ENCODE measurements at places on chromosomes 1 and 21.

DNA sequence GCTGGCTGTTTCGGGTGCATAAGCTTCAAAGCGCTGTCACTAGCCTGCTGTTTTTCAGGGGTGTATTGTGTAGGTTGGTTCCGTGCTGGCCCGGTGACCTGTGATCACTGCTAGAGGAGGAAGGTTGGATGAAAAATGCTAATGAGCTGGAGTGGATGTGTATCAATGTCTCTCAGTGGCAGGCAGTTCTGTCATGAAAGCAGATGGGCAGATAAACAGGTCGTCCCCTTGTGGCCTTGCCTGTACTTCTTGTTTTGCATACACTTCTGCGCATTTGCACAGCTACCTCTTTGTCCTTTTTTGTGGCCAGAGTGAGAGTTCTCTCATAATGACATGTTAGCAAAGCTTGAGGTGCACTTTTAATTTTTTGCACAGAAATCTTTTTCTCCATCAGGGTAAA lies 2.9 kb downstream of the SELENON start:
- no peak for DNase-seq

- DNase-seq: no peak
Measured at GRCh38 chr1:19606817-19607642, 37.1 kb upstream of the NBL1 start.

DNA sequence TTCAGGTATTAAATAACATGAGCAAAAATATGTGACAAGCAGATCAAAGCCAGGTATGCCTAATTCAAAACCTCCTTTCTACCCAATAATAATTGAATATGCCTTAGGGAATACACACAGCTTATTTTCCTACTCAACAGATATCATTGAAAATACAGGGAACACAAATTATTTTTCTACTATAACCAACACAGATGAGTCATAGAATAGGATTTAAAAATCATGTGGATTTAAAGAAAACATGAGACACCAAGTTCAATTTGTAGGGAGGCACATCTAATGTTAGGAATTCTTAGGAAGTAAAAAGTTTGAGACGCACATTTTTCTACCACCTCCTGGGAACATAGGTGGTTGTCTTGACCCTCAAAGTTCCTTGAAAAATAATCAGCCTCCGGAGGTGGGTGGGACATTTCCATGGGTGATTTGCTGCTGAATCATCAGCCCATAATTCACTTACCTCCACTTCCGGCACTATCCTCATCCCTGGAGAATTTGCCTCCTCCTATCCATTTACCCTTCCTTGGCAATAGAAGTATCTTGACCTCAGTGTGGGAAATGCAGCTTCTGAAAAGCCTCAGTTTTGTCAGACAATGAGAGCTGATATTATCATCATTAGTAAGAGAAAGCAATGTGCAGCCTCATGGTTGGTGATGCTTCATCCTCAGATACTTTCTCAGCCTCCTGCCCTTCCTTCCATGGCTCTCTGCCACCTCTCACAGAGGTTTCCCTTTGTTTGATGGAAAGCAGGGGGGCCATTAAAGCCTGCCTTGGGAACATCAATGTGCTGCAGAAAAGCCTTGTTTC lies 33.5 kb upstream of the RGS4 start:
- no peak for DNase-seq

DNA sequence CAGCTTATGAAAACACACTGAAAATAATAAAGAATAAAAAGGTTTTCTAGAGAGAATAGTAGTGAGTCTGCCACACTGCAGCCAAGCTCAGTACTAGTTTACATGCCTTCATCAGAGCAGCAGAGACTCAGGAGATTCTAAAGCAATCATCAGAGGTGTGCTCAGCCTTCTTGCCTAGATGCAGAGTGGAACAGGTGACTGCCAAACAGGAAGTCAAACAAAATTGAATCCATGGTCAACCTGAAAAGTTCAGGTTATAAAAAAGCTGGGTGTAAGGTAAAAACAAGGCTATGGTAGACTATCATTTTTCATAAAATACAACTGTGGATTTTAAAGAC lies 165.3 kb upstream of the C1orf105 start:
- DNase-seq: no peak

- no peak for DNase-seq
Measured at GRCh38 chr21:42570841-42571387, 57.3 kb downstream of the SLC37A1 start.

- no peak for DNase-seq
Measured at GRCh38 chr21:26844258-26845065, 747 bp downstream of the ADAMTS1 start.

- no peak for DNase-seq
Measured at GRCh38 chr21:42508371-42508770, 5.3 kb upstream of the SLC37A1 start.

GRCh38 chr21:45224189-45224938 lies 63.3 kb downstream of the POFUT2 start:
- DNase-seq: no peak

DNA sequence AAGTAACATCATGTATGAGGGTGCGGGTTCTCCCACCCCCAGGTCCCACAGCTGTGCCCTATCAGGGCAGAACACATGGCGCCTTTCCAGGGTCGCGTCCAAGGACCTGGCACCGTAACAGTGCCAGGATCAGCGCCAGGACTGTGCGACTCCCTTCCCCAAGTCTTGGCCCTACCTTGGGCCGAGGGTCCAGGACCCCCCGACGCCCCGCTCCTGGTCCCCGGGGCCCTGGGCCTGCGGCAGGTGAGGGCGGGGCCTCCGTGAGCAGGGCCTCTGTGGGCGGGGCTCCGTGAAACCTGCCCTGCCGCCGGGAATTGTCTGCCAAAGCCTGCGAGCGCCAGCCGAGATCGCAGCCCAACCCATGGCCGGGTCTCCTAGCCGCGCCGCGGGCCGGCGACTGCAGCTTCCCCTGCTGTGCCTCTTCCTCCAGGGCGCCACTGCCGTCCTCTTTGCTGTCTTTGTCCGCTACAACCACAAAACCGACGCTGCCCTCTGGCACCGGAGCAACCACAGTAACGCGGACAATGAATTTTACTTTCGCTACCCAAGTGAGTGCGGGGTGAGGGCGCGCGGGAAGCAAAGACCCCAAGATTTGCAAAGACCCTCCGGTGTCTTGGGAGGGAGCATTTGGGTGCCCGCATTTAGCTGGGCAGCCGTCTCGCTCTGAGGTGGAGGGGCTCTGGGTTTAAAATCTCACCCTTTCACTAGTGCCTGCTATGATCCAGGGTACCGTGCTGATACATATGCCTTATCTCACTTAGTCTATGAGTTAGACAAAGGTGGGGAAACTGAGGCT lies at the start of gene RHBG:
Gene RHBG (plus strand): TSS at position 323 of the 796 bp plus-strand sequence. CDS start 39 bp downstream, at position 362.
- no peak for DNase-seq

DNA sequence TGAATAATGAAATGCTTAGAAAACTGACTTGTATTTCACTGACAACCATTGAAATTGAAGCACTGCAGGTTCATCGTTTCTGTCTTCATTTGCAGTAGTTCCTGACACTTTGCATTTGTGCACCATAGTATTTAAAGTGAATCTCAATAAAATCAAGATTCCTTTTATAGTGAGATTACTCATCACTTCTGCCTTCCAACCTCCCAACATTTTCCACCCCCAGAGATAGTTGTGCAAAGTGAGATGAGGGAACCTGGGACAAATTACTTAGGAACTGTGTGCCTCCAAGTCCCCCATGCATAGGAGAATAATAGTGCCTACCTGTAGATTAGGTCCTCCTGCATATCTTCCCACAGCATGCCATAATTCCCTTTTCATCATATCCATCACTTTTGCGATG lies 114.9 kb upstream of the DPT start:
- DNase-seq: no peak

- DNase-seq: no peak
Measured at GRCh38 chr1:33119532-33120217, 38.7 kb downstream of the AZIN2 start.

GRCh38 chr1:101043776-101044175 lies 18.2 kb upstream of the DPH5 start:
- DNase-seq: no peak

- DNase-seq: no peak
Measured at GRCh38 chr1:83102630-83103071, 896.3 kb downstream of the TTLL7 start.

- no peak for DNase-seq
Measured at GRCh38 chr21:40011371-40011770, 144.1 kb downstream of the PCP4 start.

GRCh38 chr1:53348486-53349368 lies 20.9 kb upstream of the LRP8 start:
- no peak for DNase-seq

DNA sequence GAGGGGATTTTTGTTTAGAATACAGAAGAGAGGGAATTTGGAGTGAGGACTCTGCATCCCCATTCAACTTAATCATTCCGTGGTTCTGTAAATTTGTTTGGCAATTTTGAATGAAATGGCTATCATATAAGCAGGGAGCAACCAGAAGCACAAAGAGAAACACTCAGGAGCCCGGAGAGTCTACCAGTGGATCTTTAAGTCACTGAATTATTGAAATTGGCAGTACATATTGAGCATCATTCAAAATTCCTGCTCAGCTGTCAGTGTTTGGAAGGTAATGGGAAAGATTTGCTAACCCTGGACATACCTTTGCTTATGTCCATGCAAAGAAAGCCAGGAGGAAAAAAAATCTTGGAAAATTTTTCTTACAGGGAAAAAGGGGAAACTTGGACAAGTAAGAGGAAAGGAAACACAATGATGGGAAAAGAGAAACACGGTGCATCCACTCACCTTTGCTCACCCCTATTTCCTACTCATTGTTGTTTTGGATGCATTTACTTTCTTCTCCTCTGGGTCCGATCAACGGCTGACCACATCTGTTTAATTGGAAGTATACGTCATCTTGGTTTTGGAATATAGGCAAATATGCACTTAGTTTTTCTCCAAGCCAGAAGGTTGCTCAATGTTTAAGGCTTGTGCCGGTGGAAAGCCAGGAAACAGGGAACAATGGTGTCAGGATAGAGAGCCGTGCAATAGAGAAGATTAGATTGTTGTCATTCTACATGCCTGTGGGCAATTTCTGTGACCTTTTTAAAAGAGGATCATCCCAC lies 243.0 kb upstream of the LYPLAL1 start:
- no peak for DNase-seq

DNA sequence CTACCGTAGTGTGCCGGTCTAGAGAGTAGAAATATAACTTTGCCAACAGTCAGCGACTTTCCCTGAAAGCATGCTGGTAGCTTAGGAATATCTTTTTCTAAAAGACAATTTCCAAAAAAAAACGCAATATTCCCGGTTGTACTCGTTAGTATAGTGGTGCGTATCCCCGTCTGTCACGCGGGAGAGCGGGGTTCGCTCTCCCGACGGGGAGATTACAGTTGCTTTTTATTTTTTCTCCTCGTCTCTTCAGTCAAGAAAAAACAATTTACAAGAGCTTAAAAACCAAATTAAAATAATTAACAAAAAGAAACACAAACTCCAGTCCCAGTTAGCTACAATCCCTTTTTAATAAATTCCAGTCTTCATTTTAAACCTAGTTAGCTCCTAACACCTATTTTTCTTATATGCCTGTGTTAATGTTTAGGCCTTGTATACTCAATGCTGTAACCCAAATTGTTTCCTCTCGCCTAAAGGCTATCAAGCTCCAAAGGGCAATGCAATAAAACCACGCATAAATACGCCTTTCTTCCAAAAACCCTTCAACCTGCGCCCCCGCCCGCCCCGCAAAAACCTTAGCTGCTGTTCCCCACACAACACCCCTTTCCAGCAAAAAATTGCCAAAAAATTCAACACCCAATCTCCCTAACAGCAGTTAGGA lies 7.8 kb downstream of the HSPA6 start:
- no peak for DNase-seq

DNA sequence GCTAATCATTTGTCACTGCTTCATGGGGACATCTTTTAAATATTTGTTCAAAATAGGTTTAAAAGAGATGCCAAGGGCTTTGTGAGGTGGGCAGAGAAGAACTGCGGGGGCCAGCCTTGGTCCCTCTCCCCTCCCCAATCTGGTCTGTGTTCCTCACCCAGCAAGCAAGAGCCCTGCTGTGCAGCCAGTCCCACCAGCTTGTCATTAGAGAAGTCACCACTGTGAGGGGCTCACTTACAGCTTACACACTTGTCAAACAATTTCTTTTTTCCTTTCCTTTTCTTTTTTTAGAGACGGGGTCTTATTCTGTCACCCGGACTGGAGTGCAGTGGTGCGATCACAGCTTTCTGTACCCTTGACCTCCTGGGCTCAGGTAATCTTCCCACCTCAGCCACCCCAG lies 10.4 kb upstream of the CDK18 start:
- DNase-seq: no peak

- DNase-seq: no peak
Measured at GRCh38 chr1:43344267-43344850, 6.7 kb downstream of the MPL start.

- no peak for DNase-seq
Measured at GRCh38 chr1:22285549-22286396, 142.9 kb upstream of the WNT4 start.

- DNase-seq: no peak
Measured at GRCh38 chr1:100713626-100714025, 5.9 kb upstream of the VCAM1 start.

GRCh38 chr1:18836654-18837053 lies 22.8 kb downstream of the TAS1R2 start:
- DNase-seq: no peak

GRCh38 chr1:224459966-224460365 lies 25.4 kb upstream of the WDR26 start:
- no peak for DNase-seq

GRCh38 chr1:248892590-248892989 lies 13.4 kb upstream of the PGBD2 start:
- no peak for DNase-seq

- DNase-seq: no peak
Measured at GRCh38 chr1:58922302-58923089, 138.6 kb upstream of the JUN start.

GRCh38 chr21:32424674-32425073 lies 12.2 kb downstream of the EVA1C start:
- DNase-seq: no peak

- DNase-seq: no peak
Measured at GRCh38 chr1:36760081-36760480, 274.2 kb downstream of the GRIK3 start.

Data from iPS DF 6.9 (cell line).